ENCODE measurements at places on chromosomes 1 and 21. TPM values are rescaled to one million over a fixed set of nuclear protein-coding genes. Genes with fewer than 3 reads are reported as not detected.

The CLCNKA gene
- total RNA-seq: 1.1 TPM

The LEFTY1 gene
- not detected for total RNA-seq

The SEC16B gene
- total RNA-seq: 5.3 TPM

The C1QA gene
- total RNA-seq: 238 TPM

The EDARADD gene
- total RNA-seq: not detected

The S100A7A gene
- not detected for total RNA-seq

The ABL2 gene
- 32.6 TPM for total RNA-seq

The CRYBG2 gene
- 1.8 TPM for total RNA-seq

The SMG7 gene
- 31.0 TPM for total RNA-seq

The SAMD13 gene
- 2.0 TPM for total RNA-seq

DNA sequence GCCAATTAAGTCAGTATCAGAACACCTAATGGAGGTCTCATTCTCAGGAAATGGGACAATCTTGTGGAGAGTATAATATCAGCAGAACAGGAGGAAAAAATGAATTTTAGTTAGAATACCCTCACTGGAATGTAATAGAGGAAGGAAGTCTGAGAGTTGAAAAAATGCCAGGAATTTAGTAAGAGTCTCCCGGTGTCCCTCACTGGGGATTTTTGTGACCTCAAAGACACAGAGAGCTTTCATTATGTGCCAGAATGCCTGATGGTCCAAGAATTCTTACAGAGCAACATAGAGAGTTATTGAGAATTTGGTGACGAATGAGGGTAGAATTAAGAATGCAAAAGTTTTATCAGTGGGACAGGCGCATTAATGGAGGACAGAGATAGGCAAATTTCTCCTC lies 443.5 kb upstream of the B3GALT2 start:
- no peak overlapping the region for H3K4me3 ChIP-seq
- H3K36me3 ChIP-seq: no peaks in the 10 kb centered on the region
- peaks cover 13% of the 10 kb centered on the region for H3K4me1 ChIP-seq
- no peaks in the 10 kb centered on the region for H3K27me3 ChIP-seq

DNA sequence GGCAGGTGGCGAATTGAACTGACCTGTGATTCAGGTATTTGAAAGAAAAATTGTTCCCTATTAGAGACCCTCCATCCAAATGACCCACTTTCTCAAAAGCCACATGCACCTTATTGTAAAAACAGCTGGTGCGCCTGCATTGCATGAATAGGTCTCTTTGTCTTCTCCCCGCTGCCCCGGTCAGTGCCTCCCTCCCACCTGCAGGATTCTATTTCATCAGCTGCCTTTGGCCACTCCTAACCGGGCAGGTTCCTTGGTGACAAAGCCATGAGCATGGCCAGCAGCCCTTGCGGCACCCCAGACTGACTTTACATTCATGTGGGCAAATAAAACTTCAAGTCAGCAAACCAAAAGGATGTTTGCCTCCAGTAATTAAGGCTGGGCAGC lies 6.4 kb downstream of the TMPRSS3 start:
- H3K27me3 ChIP-seq: peaks cover 3% of the 10 kb centered on the region
- H3K4me3 ChIP-seq: no peak overlapping the region
- no peak for DNase-seq
- H3K36me3 ChIP-seq: no peaks in the 10 kb centered on the region

DNA sequence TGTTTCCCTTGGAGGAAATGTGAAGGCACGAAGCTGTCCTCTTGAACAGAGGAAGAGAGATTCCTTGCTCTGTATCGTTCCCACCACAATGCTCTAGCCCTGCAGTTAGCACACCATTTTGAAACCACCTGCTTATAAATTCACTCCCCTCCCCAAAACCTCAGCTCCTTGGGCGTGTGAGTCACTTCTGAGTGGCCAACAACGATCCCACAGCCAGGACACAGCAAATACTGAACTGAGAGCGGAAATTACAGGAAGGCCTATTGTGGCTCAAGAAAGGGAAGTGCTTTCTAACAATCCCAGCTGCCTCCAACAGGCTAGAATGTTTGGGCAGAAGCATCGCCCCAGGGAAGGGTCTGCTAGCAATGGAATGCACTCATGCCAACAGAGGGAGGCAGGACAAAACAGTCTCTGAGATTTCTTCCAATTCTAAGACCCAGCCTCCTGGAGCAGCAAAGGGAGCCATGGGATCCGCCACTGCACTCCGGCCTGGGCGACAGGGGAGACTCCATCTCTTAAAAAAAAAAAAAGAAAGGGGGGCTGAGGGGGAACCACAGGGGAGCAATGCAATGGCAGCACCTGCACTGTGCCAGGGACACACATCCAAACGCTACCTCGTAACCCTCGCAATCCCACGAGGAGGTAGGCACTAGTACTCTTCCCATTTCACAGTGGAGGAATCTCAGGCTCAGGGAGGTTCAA lies 1.9 kb downstream of the TMEM53 start:
- H3K27me3 ChIP-seq: no peaks in the 10 kb centered on the region
- DNase-seq: no peak
- H3K36me3 ChIP-seq: no peaks in the 10 kb centered on the region

DNA sequence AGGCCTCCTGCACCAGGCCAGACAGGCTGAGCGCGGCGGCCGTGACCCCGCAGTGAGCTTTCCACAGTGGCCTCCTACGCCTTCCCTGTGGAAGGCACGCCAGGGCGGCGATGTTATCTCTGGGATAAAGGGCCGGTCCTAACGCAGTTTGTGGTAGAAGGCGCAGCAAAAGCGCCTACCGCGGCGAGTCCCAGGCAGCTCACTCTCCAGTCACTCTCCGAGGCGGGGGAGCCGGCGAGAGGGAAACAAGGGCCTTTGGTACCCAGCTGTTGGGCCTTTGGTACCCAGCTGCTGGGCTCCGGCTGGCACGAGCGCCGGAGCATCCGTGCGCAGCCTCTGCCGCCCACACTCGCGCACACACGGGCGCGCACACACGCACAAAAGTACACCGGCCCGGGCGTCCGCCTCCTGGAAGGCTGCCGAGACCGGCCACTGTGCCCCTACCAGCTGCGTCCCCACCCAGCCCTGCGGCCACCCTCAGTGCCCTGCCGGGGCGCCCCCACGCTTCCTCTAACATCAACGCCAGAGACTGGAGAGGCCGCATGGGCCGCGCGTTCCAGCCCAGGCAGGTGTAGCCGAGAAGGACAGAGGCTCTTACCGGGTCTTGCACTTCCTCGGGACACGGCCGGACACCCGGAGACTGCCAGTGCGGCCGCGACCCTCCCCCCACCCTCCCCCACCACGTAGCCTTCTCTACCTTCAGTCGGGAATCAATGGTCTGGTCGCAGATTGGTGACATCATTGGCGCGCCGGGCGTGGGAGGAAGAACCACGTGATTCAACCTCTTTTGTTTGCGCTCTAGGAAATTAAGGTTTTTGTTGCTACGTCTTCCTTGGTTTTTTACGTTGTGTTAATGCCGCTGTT lies 19.5 kb upstream of the ADAR start:
- no peaks in the 10 kb centered on the region for H3K27me3 ChIP-seq
- H3K4me3 ChIP-seq: peak overlapping the region; percentile 60
- H3K36me3 ChIP-seq: no peaks in the 10 kb centered on the region
- peak overlapping the region; percentile 93 for H3K27ac ChIP-seq

GRCh38 chr21:44478801-44479167 lies 23.5 kb downstream of the LRRC3 start:
- H3K27ac ChIP-seq: peak overlapping the region; percentile 75
- peaks cover 15% of the 10 kb centered on the region for H3K4me1 ChIP-seq
- H3K27me3 ChIP-seq: no peaks in the 10 kb centered on the region
- H3K4me3 ChIP-seq: no peak overlapping the region
- H3K36me3 ChIP-seq: no peaks in the 10 kb centered on the region
- DNase-seq: no peak

DNA sequence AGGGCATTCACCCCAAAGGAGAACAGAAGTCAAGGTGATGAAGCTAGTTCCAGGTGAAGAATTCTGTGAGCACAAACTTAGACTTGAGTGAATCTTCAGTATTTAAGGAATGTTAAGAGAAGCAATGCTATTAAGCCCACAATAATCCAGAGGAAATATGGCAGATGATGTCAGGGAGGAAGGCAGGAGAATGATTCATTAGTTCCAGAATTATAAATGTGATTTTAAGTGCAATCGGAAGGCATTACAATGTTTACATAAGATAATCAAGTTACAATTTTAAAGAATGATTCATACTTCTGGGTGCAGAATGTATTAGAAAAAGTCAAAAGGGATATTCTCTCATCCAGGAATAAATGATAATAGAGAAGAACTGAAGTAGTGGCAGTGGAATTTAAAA lies 545.2 kb upstream of the BRINP3 start:
- no peak overlapping the region for H3K27ac ChIP-seq
- no peaks in the 10 kb centered on the region for H3K36me3 ChIP-seq
- H3K27me3 ChIP-seq: no peaks in the 10 kb centered on the region
- no peak overlapping the region for H3K4me3 ChIP-seq
- H3K4me1 ChIP-seq: no peaks in the 10 kb centered on the region
- DNase-seq: no peak

- no peaks in the 10 kb centered on the region for H3K36me3 ChIP-seq
- no peaks in the 10 kb centered on the region for H3K4me1 ChIP-seq
- no peak overlapping the region for H3K27ac ChIP-seq
- H3K27me3 ChIP-seq: no peaks in the 10 kb centered on the region
- no peak overlapping the region for H3K4me3 ChIP-seq
Measured at GRCh38 chr1:103373991-103374390, 151.5 kb upstream of the RNPC3 start.

DNA sequence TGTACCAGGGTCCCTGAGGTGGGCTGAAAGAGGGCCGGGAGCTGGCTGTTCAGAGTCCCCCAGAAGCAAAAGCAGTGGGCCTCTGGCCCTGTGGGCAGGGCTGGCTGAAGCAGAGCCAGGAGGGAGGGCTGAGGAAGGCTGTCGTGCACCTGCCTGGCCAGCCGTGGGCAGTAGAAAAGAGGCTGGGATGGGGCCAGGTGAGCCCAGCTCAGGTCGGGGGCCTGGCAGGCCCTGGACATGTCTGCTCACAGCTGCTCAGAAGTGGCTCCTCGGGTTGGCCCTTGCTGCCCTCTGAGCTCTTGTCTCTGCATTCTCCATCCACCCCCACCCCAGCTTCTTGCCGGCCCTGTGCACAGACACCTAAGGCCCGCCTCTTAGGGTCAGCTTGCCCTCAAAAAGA lies 60.0 kb downstream of the TCP10L start:
- no peaks in the 10 kb centered on the region for H3K27me3 ChIP-seq
- no peak overlapping the region for H3K4me3 ChIP-seq
- H3K27ac ChIP-seq: peak overlapping the region; percentile 15
- DNase-seq: peak; percentile 54
- H3K4me1 ChIP-seq: peaks cover 11% of the 10 kb centered on the region
- no peaks in the 10 kb centered on the region for H3K36me3 ChIP-seq

- no peaks in the 10 kb centered on the region for H3K27me3 ChIP-seq
- peaks cover 7% of the 10 kb centered on the region for H3K4me1 ChIP-seq
- no peak overlapping the region for H3K27ac ChIP-seq
- H3K36me3 ChIP-seq: no peaks in the 10 kb centered on the region
- no peak overlapping the region for H3K4me3 ChIP-seq
- DNase-seq: no peak
Measured at GRCh38 chr1:237411621-237412020, 369.6 kb downstream of the RYR2 start.

DNA sequence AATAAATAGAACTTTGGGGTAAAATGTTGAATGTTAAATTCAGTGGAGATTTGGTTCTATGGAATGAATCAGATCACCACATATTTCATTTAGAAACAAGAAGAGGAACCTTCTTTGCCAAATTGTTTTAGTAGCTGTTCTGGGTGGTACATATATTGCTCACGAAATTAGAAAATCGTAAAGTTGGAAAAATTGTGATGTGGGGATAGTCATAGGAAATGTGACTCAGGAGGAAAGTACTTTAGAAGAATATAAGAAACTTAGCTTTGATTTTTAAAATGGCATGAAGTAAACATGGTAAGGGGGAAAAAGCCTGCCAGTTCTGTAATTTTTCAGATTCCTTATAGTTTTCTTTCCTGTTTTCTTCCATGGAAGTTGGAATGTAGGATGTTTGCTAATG lies 27.4 kb downstream of the RRP15 start:
- no peak overlapping the region for H3K4me3 ChIP-seq
- H3K4me1 ChIP-seq: no peaks in the 10 kb centered on the region
- no peaks in the 10 kb centered on the region for H3K36me3 ChIP-seq
- no peak for DNase-seq
- no peak overlapping the region for H3K27ac ChIP-seq

DNA sequence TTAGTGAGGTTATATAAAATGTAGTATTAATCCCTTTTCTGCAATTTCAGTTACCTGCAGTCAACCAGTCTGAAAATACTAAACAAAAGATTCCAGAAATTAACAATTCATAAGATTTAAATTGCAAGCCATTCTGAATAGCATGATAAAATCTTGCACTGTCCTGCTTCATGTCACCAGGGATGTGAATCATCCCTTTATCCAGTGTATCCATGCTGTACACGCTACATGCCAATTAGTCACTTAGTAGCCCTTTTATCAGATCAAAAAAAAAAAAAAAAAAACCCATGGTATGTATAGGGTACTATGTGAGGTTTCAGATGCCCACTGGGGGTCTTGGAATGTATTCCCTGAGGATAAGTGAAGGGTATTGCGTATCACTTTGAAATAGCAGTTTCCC lies 191.3 kb upstream of the HP1BP3 start:
- no peaks in the 10 kb centered on the region for H3K27me3 ChIP-seq
- no peak for DNase-seq
- no peak overlapping the region for H3K27ac ChIP-seq
- H3K4me3 ChIP-seq: no peak overlapping the region
- no peaks in the 10 kb centered on the region for H3K36me3 ChIP-seq
- no peaks in the 10 kb centered on the region for H3K4me1 ChIP-seq

- H3K27ac ChIP-seq: no peak overlapping the region
- H3K36me3 ChIP-seq: no peaks in the 10 kb centered on the region
- peak; percentile 65 for DNase-seq
- H3K4me1 ChIP-seq: peaks cover 13% of the 10 kb centered on the region
- no peaks in the 10 kb centered on the region for H3K27me3 ChIP-seq
Measured at GRCh38 chr1:212167098-212167497, 118.1 kb upstream of the PPP2R5A start.

DNA sequence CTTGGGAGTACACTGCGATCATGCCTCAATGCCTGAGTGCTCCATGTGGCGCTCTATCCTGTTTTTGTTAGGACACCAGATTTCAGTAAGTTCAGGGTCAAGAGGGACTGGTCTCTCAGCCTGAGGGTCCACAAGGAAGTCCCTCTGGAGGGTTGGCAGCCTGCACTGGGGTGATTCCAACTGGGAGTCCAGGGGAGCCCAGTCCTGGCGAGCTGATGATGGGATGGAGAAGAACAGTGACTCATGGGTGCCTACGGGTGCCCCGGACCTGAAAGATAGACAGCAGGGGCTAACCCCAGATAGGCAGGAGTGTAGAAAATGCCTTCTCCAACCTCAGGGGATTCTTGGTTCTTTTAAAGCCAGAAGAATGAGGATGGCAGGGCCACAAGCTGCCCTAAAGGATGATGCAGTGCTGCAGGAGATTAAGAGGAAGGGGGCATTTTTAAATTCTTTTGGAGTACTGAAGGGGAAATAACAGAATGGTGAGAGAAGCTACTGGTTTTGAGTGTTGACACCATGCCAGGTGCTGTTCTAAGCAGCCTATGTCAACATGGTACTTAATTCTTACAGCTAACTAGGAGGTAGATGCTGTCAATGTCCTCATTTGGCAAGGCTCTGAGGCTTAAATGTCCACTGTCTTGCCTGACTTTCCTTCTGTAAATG lies 68.4 kb upstream of the TLR5 start:
- no peak overlapping the region for H3K27ac ChIP-seq
- no peaks in the 10 kb centered on the region for H3K27me3 ChIP-seq
- DNase-seq: no peak
- no peak overlapping the region for H3K4me3 ChIP-seq
- H3K36me3 ChIP-seq: no peaks in the 10 kb centered on the region
- H3K4me1 ChIP-seq: no peaks in the 10 kb centered on the region

- no peak overlapping the region for H3K27ac ChIP-seq
- no peak overlapping the region for H3K4me3 ChIP-seq
- DNase-seq: no peak
- H3K36me3 ChIP-seq: no peaks in the 10 kb centered on the region
- no peaks in the 10 kb centered on the region for H3K4me1 ChIP-seq
Measured at GRCh38 chr1:116724765-116725375, 29.4 kb upstream of the CD2 start.
